Osteocyte (in vitro differentiated cells): ENCODE measurements at places on chromosomes 2 and 18. TPM values are rescaled to one million over a fixed set of nuclear protein-coding genes. Genes with fewer than 3 reads are reported as not detected.

The TRIM54 gene
- total RNA-seq, result not detected in 2 replicates

DNA sequence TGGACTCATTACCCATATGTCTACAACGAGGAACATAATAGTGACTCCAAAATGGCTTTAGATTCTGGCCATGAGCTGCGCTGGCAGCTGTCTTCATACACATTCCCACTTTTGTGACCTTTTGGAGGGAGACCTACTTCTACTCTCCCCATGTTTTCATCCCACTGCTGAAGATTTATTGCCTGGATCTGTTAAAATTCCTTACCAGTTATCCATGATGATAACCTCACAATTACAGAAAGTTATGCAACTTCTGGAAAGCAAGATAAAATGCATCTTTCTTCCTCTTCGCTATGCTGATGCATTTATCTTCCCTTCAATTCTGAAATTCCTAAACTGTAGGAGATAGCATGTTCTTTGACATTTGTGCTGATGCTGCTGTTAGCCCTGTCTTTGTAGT lies 855.3 kb downstream of the SLC4A3 start:
- DNase-seq, result no peak
- H3K27ac ChIP-seq, result no peak overlapping the region
- no peaks in the 10 kb centered on the region for H3K27me3 ChIP-seq
- H3K4me1 ChIP-seq, result no peaks in the 10 kb centered on the region

- peaks cover 61% of the 10 kb centered on the region for H3K4me1 ChIP-seq
- H3K27ac ChIP-seq, result peak overlapping the region; percentile 39
- H3K36me3 ChIP-seq, result peaks cover 2% of the 10 kb centered on the region
- no peaks in the 10 kb centered on the region for H3K27me3 ChIP-seq
- no peak for DNase-seq
- no peak overlapping the region for H3K4me3 ChIP-seq
These were observed 22.3 kb upstream of the CAVIN2 start for GRCh38 chr2:191869178-191869577.

GRCh38 chr2:32262105-32262504 lies 2.6 kb downstream of the NLRC4 start:
- H3K36me3 ChIP-seq, result no peaks in the 10 kb centered on the region
- peaks cover 7% of the 10 kb centered on the region for H3K27me3 ChIP-seq
- no peak overlapping the region for H3K4me3 ChIP-seq

The GAREM2 gene
- 15.2 and 20.8 TPM in 2 replicates for total RNA-seq

GRCh38 chr2:10229462-10230099 lies 73.1 kb upstream of the HPCAL1 start:
- no peaks in the 10 kb centered on the region for H3K36me3 ChIP-seq
- H3K4me3 ChIP-seq, result no peak overlapping the region
- no peaks in the 10 kb centered on the region for H3K27me3 ChIP-seq
- H3K27ac ChIP-seq, result no peak overlapping the region
- no peak for DNase-seq
- H3K4me1 ChIP-seq, result peaks cover 8% of the 10 kb centered on the region

DNA sequence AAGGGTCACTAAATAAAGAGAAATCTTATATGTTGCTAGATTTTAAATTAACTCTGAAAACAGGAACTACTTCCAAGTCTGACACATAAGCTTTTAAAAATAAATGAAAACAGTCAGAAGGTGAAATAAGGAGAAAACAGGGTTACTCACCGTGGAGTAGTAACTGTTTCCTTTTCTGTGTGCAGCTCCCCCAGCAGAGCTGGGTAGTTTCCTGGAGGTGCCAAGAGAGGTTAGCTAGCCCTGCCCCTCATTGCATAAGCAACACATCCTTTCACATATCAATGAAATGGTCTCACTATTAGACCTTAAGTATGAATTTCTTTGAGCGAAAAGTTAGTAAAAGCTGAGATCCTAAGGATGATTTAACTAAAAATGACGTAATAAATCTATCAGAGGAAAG lies 54.0 kb upstream of the GPR75 start:
- H3K27me3 ChIP-seq, result no peaks in the 10 kb centered on the region
- H3K4me1 ChIP-seq, result peaks cover 5% of the 10 kb centered on the region
- H3K36me3 ChIP-seq, result peaks cover 24% of the 10 kb centered on the region
- no peak for DNase-seq

The CCDC178 gene
- not detected in 2 replicates for total RNA-seq

The DYNC2LI1 gene
- 16.7 and 18.4 TPM in 2 replicates for total RNA-seq

DNA sequence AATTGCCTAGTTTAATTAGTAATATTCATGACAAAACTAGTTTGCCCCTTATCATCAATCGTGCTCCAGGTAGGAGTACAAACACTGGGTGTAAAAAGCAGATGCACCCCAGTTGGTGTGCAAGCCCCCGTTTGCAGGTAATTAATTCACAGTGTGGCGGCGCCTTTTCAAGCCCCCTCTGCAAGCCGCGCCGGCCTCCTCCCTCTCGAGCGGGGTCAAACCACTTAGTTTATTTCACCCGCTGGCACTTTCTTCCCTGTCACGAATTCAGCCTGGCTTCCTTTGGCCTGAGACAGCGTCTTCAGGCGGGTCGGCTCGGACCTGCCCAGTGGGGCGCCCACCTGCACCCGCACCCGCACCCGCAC lies 64.7 kb upstream of the MAPRE2 start:
- peak overlapping the region; percentile 86 for H3K4me3 ChIP-seq
- H3K27me3 ChIP-seq, result peaks cover 18% of the 10 kb centered on the region
- DNase-seq, result no peak
- H3K27ac ChIP-seq, result no peak overlapping the region
- H3K36me3 ChIP-seq, result peaks cover 1% of the 10 kb centered on the region

The IL1R1 gene
- total RNA-seq, result 56.3 and 59.8 TPM in 2 replicates

DNA sequence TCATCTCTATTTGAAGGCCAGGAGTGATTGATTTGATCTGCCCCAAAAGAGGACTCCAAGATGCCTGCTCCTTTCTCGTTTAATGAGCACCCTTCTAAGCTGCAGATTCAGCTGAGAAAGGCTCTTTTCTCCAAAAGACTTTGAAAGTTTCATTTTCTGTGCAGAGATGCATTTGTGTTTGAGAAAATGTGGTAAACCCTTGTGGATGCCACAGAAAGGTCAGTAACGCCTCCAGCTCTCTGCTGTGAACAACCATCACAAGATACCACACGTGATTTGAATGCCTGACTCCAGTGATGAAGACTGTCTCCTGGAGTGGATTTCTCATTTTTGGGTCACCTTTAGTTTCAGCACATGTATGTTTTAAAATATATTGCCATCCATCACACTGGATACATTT lies 35.0 kb upstream of the CCDC85A start:
- DNase-seq, result no peak
- no peak overlapping the region for H3K4me3 ChIP-seq
- H3K36me3 ChIP-seq, result no peaks in the 10 kb centered on the region
- peaks cover 18% of the 10 kb centered on the region for H3K27me3 ChIP-seq

The NTSR2 gene
- not detected in 2 replicates for total RNA-seq

The SERPINB3 gene
- not detected in 2 replicates for total RNA-seq

The CCDC150 gene
- total RNA-seq, result 6.1 and 7.1 TPM in 2 replicates

DNA sequence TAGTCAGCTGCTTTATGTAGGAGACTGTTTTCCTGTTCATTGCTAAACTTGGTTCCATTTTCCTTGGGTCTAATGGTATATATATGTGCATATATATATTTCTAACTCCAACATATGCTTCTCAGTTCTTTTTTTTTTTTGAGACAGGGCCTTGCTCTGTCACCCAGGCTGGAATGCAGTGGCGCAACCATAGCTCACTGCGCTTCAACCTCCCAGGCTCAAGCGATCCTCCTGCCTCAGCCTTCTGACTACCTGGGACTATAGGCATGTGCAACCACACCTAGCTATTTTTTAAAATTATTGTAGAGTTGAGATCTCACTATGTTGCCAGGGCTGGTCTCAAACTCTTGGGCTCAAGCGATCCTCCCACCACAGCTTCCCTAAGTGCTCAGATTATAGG lies 22.1 kb downstream of the STPG4 start:
- DNase-seq, result no peak
- no peaks in the 10 kb centered on the region for H3K27me3 ChIP-seq
- peaks cover 4% of the 10 kb centered on the region for H3K4me1 ChIP-seq
- H3K4me3 ChIP-seq, result no peak overlapping the region
- H3K27ac ChIP-seq, result no peak overlapping the region
- H3K36me3 ChIP-seq, result peaks cover 16% of the 10 kb centered on the region

DNA sequence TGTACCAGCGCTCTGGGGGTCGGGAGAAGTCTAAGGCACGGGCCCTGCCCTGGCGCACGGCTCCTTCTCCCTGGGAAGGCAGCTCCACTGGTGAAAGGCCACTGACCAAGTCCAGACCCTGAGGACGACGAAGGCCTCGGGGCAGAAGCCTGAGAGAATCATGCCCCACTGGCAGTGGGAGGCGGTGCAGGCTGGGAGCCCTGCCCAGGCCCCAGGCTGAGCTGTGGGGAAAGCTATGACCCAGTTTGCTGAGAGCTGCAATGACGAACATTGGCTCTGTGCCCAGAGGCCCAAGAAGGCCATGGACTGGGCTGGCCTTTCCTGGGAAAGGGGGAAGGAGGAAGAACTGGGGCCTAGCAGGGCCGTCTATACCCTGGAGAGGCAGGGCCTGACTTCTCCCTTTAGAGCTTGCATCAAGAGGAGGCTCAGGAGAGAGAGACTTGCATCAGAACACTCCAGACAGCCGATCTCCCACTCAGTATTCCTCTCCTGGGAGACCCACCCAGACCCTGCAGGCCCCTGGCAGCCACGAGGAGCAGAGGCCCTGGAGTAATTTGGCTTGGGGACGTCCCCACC lies 32.9 kb downstream of the HS1BP3 start:
- peak; percentile 92 for DNase-seq
- H3K27ac ChIP-seq, result peak overlapping the region; percentile 91
- H3K27me3 ChIP-seq, result no peaks in the 10 kb centered on the region
- peaks cover 36% of the 10 kb centered on the region for H3K4me1 ChIP-seq
- H3K36me3 ChIP-seq, result peaks cover 20% of the 10 kb centered on the region

DNA sequence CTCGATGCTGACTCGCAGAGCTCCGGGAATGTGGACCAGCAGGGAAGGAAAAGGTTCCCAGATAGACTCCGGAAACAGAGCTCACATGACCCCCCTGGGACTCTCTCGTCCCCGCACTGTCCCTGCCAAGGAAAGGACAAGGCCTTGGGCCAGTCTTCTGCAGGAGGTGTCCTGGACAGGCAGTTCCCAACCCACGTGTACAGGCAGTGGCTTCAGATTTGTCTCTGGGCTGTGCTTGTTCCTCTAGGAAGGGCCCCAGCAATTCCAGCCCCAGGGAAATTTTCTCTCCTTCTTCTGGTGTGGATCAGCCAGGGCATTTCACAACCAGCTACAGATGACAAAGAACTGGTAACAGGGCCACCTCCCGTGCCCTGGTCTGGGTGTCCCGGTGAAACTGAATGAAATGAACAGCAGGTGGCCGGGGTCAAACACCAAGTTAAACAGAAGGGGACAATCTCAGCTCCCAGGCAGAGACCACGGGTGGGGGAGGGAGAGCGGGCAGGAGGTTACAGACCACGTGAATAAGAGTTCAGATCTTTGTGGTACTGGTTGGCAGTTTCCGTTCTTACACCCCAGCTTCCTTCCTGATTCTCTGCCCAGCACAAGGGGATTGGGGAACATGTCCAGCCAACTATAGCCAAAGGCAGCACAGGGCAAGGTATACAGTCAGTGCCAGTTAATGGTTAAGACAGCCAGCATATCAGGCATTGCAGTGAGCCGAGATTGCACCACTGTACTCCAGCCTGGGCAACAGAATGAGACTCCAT lies 52.2 kb upstream of the CAB39 start:
- DNase-seq, result no peak
- no peak overlapping the region for H3K27ac ChIP-seq
- no peak overlapping the region for H3K4me3 ChIP-seq
- H3K4me1 ChIP-seq, result no peaks in the 10 kb centered on the region

The UGT1A5 gene
- total RNA-seq, result not detected in 2 replicates

- H3K27me3 ChIP-seq, result no peaks in the 10 kb centered on the region
- H3K4me1 ChIP-seq, result peaks cover 11% of the 10 kb centered on the region
- H3K27ac ChIP-seq, result no peak overlapping the region
- no peak overlapping the region for H3K4me3 ChIP-seq
- no peaks in the 10 kb centered on the region for H3K36me3 ChIP-seq
These were observed 86.5 kb downstream of the XDH start for GRCh38 chr2:31328026-31328425.

The COL4A3 gene
- 0.32 and 0.57 TPM in 2 replicates for total RNA-seq

The BCL11A gene
- 9.7 and 10.7 TPM in 2 replicates for total RNA-seq

The CHN1 gene
- 22.3 and 23.7 TPM in 2 replicates for total RNA-seq

- H3K27me3 ChIP-seq, result no peaks in the 10 kb centered on the region
- no peak overlapping the region for H3K27ac ChIP-seq
- no peak overlapping the region for H3K4me3 ChIP-seq
- H3K36me3 ChIP-seq, result peaks cover 6% of the 10 kb centered on the region
These were observed 559.7 kb downstream of the ZEB2 start for GRCh38 chr2:143960177-143960576.

The DSG4 gene
- total RNA-seq, result not detected in 2 replicates

DNA sequence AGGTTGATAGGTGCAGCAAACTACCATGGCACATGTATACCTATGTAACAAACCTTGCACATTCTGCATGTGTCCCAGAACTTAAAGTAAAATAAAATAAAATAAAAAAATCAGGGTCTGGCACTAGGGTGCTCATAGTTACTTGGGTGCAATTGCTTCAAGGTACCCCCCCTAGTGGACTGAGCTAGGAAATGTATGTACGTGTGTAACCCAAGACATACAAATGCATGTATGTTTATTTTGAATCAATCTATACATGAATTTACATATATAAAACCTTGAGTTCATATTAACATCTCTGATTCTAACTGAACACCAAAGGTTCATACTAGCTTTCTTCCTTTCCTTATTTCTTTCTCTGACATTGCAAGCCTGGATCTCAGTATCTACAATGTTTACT lies 51.5 kb downstream of the USP37 start:
- no peak for DNase-seq
- H3K4me3 ChIP-seq, result no peak overlapping the region
- peaks cover 10% of the 10 kb centered on the region for H3K4me1 ChIP-seq
- H3K36me3 ChIP-seq, result peaks cover 17% of the 10 kb centered on the region

GRCh38 chr2:69561101-69561500 lies 82.4 kb downstream of the AAK1 start:
- no peak for DNase-seq
- no peak overlapping the region for H3K27ac ChIP-seq
- H3K36me3 ChIP-seq, result peaks cover 6% of the 10 kb centered on the region
- no peak overlapping the region for H3K4me3 ChIP-seq

The MERTK gene
- total RNA-seq, result 1.2 and 1.5 TPM in 2 replicates

The SERPINB12 gene
- not detected in 2 replicates for total RNA-seq

The WDR35 gene
- total RNA-seq, result 11.0 and 11.4 TPM in 2 replicates

The EFHD1 gene
- total RNA-seq, result 106 and 114 TPM in 2 replicates

The MSTN gene
- 0.89 and 1.1 TPM in 2 replicates for total RNA-seq

GRCh38 chr2:223735659-223736244 lies 101.6 kb downstream of the AP1S3 start:
- no peak overlapping the region for H3K4me3 ChIP-seq
- no peak overlapping the region for H3K27ac ChIP-seq
- peaks cover 26% of the 10 kb centered on the region for H3K4me1 ChIP-seq
- peak; percentile 27 for DNase-seq

GRCh38 chr2:54964271-54964670 lies 86.0 kb downstream of the RTN4 start:
- H3K27me3 ChIP-seq, result no peaks in the 10 kb centered on the region
- H3K36me3 ChIP-seq, result peaks cover 24% of the 10 kb centered on the region
- H3K4me1 ChIP-seq, result peaks cover 20% of the 10 kb centered on the region
- no peak overlapping the region for H3K27ac ChIP-seq
- DNase-seq, result no peak

- no peaks in the 10 kb centered on the region for H3K4me1 ChIP-seq
- no peak for DNase-seq
- no peak overlapping the region for H3K4me3 ChIP-seq
- H3K27me3 ChIP-seq, result peaks cover 2% of the 10 kb centered on the region
- H3K36me3 ChIP-seq, result no peaks in the 10 kb centered on the region
- no peak overlapping the region for H3K27ac ChIP-seq
These were observed 23.6 kb downstream of the STAT4 start for GRCh38 chr2:191127235-191127634.

The GKN1 gene
- total RNA-seq, result not detected in 2 replicates

GRCh38 chr2:20620696-20621365 lies 30.1 kb downstream of the HS1BP3 start:
- peaks cover 33% of the 10 kb centered on the region for H3K4me1 ChIP-seq
- no peak overlapping the region for H3K4me3 ChIP-seq
- peaks cover 22% of the 10 kb centered on the region for H3K36me3 ChIP-seq
- H3K27ac ChIP-seq, result no peak overlapping the region
